ENCODE measurements at places on chromosomes 1 and 21.

DNA sequence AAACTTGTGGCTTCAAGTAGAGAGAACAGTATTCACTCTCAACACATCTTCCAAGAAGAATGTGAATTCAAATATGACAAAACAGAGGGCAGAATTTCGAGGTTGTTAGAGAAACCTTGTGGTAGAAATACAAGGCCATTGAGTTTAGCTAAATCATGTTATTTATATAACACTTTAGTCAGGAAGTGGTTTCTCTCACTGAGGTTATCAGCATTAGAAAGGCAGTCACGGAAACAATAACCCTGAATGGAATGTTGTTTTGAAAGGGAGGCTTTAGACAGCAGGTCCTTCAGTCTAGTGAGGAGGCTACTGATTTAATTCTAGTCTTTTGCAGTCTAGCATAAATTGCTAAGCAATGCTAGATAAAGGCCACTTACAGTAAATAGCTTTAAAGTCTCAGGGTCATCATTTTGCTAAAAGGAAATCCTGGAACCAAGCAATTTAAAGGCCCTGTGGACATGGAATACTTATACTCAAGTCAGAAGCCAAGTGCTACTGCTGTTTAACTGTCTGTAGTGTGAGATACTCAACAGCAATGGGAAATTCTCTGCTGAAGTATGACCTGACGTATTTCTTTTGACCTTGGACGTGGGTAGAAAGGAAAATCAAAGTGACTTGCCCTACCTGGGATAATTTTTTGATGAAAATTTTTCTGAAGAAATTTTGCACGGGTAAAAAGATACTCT lies 89.0 kb upstream of the CHODL start:
- no peak for DNase-seq

- DNase-seq = peak; percentile 62
Observed at GRCh38 chr1:24745711-24746413, 615 bp downstream of the CLIC4 start.

DNA sequence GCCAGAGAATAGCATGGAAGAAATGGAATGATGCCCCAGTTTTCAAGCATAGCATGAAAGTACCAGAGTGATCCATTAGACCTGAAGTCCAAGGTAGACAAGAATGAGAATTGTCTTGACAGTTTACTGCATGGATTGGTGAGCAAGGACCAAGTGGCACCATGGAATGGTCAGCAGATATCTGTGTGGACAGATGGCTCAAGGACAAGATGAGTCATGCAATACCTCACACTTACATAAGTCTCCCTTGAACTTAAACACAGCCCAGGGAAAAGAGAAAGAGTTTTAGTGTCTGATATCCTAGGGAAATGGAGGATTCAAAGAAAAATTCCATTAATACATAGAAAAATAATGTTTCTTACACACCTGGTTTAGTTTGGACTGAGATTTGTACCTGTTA lies 195.2 kb downstream of the MRPL39 start:
- DNase-seq = no peak

GRCh38 chr1:62735491-62736171 lies 47.4 kb upstream of the DOCK7 start:
- DNase-seq = no peak

- no peak for DNase-seq
Observed at GRCh38 chr1:226093621-226094020, 31.1 kb downstream of the H3-3A start.

DNA sequence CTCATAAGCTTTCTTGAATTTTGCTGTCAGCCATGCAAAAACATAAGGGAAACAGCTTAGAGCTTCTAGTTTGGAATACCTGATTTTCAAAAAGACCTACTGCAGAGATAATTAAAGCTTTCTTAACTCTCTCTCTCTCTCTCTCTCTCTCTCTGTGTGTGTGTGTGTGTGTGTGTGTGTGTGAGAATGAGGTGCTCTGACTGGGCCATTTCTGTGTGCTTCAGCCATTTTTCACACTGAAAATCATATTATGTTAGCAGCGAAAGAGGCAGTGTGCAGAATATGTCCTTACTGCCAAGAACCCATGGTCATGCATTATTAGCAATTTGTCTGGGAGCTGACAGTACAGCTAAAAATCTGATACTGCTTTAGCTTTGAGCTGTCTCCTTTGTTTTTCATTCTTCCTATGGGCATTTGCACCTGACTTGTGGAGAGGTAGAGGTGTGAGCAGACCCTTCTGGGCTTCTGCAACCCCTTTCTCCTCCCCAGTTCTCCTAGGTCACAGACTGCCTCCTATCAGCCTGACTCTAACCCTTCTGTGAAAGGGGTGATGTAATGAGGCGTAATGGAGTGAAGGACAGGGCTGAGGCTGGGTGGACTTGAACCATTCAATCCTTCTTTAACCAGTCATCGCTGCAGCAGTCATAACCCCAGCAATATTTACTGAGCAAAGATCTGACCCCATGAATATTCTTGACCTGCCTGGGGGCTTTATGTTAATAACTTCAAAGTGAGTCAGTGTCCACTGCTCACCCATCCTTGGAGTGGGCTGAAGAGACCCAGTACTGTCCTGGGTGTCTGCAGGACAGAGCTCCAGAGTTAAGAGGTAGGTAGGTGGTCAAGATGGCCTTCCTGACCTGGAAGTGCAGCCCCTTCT lies 61.2 kb downstream of the SYT6 start:
- DNase-seq = no peak

DNA sequence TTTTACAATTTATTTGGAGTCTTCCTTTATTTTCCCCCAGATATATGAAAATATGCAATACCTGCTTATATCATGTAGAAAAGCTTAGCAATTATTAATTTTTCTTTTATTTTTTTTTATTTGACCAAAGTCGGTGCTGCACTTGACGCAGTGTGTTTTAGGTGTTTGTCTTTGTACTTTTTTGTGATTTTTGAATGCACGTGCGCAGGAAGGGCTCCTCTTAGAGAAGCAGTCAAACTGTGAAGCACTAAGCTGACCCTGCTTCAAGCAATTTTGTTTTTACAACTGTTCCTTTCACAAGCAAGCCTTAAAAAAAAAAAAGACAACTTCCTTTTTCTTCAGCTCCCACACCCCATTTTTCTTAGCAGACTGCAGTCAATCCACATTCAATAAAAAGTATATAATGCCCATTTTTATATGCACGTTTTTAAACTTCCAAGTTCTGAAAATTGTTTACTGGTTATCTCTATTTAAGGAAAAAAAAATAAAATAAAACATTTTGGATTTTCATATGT lies 267.4 kb downstream of the TM2D1 start:
- DNase-seq = no peak

- no peak for DNase-seq
Observed at GRCh38 chr1:242002072-242002471, 3.2 kb upstream of the MAP1LC3C start.

DNA sequence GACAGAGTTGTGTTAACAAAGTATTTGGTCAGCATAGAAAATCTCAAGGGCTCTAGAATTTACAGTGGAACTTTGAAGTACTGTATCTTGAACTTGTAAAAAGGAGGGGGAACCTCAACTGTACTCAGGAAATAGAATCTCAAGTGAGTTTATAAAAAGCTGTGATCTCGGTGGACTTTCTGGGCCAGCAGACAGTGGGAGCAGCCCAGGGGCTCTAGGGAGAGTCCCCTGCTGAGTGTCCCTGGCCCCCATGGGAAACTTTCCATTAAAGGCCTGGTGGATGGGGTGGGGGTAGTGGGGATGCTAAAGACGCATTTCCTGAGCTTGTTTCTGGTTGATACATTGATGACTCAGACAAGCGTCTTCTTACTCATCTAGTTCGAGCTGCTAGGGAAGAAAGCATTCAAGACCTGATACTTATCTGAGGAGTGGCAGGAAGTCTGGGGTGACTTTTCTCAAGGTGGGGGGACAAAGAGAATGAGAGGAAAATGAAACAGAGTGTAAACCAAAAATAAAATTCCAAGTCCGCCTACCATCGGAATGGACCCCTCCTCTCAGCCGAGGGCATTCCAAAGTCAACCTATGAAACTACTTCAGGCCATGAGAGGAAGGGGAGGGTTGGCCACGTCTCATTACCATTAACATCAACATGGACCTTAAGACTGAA lies 65.5 kb downstream of the NID1 start:
- DNase-seq = peak; percentile 86

GRCh38 chr1:99527078-99527477 lies 118.8 kb upstream of the PALMD start:
- DNase-seq = no peak

DNA sequence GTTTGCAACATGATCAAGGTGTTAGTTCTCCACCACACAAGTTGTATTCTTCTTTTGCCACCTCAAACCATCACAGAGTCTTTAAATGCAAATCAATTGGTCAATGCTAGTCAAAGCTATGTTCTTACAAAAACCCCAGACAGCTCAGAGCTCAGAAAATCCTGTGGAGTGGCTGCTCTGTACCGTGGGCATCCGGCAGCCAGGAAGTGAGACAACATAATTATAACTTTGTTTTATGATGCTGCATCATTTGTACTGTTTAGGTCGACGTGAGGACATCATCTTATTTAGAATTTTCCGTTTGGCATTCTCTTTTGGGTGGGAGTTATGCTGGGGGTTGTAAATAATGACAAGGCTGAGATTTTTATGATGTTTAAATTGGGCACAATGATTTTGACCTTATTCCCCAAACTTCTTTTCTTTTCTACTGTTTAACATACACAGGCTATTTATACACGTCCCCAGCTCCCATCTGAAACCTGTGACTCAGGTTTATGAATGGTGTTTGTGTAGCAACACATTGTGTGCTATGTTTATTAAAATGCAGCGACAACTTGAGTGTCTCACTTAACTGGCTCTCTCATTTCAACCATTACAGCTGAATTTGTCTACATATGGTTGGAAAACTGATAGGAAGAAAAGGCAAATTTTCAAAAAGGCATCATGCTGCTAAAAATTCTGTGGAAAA lies 124.0 kb downstream of the CNIH3 start:
- DNase-seq = no peak

- peak; percentile 10 for DNase-seq
Observed at GRCh38 chr1:58515794-58516401, 30.6 kb downstream of the OMA1 start.

DNA sequence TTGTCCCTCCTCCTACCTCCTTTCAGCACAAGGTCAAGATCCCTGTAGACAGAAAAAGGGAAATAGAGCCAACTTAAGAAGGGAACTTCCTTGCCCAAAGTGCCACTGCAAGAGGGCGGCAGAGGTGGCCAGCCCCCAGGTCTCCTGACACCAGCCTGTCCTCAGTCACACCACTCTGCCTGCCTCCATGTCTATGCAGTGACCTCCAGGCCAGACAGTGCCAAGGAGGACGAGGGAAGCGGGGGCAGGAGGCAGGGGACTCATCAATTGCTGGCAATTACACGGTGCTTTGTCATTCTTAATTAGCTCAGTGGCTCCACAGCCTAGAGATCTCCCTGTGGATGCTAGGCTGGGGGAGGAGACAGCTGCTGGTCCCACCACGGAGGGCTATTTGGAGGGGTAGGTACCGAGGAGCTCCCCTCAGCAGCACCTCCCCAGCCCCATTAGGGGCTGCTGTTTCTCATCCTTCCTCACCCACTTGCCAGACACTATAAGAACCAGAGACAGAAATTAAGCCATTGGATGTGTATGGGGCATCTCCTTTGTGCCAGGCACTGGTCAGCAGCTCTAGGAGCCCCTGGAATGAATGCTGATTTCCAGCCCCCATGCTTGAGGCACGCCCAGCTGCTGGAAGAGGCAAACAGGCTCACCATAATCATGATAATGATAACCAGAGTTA lies 6.1 kb upstream of the LDLRAP1 start:
- no peak for DNase-seq

DNA sequence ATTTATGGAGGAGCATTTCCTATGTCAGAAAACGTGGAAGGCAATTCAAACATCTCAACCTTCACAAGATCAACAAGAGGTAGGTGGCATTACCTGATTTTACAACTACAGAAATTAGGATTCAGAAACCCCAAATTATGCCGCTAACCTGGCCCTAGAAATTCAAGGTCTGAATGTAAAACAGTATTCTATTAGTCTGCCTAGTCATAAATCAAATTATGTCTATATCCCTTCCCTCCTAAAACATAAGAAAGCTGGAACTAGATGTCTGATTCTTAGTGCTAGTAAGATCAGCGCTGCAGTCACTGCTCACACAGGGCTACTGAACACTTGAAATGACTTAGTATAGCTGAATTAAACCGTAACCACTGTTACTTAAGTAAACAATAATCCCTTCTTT lies 1.4 kb downstream of the TOMM20 start:
- DNase-seq = no peak

GRCh38 chr1:52186449-52186848 lies 44.6 kb downstream of the ZFYVE9 start:
- no peak for DNase-seq

- no peak for DNase-seq
Observed at GRCh38 chr21:23890652-23891051, 1716.6 kb downstream of the MRPL39 start.

GRCh38 chr1:65423884-65424572 lies 3.6 kb downstream of the LEPR start:
- peak; percentile 8 for DNase-seq

- DNase-seq = no peak
Observed at GRCh38 chr1:181151378-181152326, 63.2 kb downstream of the IER5 start.

GRCh38 chr1:64969305-64970046 lies 3.1 kb upstream of the JAK1 start:
- no peak for DNase-seq

- no peak for DNase-seq
Observed at GRCh38 chr1:217018648-217019047, 295.4 kb upstream of the ESRRG start.

GRCh38 chr1:74674278-74675048 lies 871 bp upstream of the ERICH3 start:
- DNase-seq = no peak

- no peak for DNase-seq
Observed at GRCh38 chr1:109768335-109768650, 4.6 kb upstream of the EPS8L3 start.

DNA sequence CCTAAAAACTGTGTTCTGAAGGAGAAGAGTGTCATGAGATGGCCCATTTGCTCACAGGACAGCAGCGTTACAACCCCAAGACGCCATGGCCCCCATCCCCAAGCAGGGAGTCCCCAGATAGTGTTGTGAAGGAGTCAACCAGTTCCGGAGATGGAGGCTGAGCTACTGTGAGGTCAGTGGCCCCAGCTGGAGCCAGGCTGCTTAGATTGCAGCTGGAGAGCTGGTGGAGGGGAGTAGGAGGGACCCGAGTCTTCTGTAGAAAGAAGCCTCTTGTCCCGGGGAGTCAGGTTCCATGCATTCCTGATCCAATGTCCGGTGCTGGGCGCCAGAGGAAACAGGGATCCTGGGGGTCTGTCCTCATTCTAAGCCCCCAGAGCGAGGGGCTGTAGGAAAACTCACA lies 93.5 kb upstream of the SIM2 start:
- DNase-seq = no peak
